Germinal center (tissue), 1 donor: ENCODE measurements at places on chromosomes 7 and 10.

DNA sequence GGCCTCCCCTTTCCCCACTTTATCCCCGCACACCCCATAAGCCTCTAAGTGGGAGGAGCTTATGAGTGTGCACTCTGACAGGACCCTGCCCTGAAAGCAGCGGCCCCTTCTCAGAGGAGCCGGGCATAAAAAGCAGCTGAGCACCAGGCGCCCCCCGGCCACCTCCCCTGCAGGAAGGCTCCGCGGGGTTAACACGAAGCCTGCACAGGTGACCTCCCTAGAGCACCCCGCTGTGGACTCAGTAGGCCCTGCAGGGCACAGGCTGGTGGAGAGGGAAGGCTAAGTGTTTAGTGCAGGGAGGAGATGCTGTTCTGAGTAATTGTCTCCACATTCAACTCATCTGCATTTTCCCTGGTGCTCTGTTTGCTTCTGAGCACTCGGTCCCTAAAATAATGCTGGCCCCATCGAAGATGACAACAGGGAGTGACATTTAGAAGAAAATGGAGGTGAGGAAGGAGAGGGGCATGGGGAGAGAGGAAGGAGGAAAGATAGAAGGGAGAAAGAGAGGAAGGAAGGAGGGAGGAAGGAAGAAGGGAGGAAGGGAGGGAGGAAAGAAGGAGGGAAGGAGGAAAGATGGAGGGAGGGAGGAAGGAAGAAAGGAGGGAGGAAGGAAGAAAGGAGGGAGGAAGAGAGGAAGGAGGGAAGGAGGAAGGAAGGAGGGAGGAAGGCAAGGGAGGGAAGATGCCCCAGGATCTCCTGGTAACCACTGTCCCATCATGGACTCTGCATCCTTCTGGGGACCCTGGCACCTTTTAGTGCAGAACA lies 25.4 kb upstream of the CNPY1 start:
- DNase-seq = no peak

DNA sequence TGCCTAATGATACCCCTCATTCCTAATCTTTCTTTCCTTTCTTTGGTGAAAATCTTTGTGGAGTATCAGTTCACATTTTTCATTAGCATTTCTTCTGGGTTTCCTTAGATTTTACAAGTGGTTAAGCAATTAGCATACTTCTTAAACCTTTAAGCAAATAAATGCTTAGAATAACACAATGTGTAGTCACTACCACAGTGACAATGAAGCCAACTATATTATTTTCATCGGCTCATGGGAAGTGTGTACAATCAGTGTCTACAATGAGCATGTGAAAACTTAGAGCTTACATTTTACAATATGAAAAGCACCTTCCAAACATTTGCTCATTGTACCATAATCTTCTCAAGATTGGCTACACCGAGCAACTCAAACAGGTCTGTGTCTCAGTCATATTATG lies 176.2 kb upstream of the PLXNA4 start:
- no peak for DNase-seq

GRCh38 chr7:142482891-142483658 lies 225.2 kb upstream of the PRSS58 start:
- peak; percentile 16 for DNase-seq

DNA sequence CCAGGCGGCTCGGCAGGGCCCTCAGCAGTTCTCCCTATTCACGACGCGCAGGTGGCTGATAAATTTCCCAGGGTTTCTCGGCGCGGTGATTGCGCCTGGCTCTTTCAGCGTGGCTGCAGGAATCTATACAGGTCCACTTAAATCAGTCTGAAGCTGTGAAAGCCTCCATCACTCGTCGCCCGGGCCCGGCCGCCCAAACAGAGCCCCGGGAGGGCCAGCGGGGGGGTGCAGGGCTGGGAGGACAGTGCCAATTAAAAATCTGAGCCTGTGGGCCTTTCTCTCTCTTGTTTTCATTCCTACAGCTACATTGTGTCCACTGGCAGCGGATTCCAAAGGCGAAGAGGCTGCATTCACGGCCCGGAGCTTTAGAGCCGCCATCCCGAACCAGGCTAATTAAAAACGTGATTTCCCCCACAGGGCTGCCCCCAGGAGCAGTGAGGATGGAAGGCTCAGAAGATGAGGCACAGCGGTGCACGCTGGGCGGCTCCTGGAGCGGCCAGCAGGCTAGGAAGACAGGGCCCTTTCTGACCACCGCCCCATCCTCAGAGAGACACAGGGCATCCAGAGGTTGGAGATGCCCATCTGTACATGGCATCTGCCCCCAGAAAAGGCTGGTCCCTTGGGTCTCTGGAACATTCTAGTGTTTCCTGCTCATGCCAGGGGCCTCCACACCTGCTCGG lies 100.7 kb downstream of the FAM53B start:
- DNase-seq = no peak

- DNase-seq = no peak
Observed at GRCh38 chr7:475425-475728, 44.3 kb downstream of the PDGFA start.

DNA sequence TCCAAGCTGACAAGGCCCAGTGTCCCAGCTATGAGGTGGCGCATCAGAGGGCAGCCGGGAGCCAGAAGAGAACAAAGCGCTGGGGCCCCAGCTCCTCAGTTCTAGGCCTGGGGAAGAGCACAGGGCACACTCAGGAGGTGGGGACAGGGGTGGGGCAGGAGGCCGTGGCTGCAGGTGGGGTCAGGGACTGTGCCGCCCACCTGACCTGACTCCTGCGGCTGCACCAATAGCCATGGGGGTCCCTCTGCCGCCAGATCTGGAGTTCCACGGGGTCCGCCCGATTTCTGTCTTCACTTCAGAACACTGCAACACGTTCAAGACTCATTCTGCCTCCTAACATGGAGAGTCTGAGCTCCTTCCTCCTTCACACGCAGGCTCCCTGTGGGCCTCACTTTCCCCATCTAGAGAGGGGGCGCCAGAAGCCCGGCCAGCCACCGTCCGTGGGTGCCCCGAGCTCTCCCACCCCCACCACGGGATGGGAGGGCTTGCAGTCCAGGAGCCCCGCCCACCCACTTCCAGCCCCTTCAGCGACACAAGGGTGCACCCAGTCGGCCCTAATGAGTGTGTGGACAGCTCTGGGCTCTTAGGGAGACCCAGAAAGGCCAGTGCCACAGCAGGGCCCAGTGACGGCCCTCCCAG lies 278.3 kb downstream of the MAD1L1 start:
- DNase-seq = no peak

- no peak for DNase-seq
Observed at GRCh38 chr10:127802531-127803095, 65.6 kb downstream of the FOXI2 start.

DNA sequence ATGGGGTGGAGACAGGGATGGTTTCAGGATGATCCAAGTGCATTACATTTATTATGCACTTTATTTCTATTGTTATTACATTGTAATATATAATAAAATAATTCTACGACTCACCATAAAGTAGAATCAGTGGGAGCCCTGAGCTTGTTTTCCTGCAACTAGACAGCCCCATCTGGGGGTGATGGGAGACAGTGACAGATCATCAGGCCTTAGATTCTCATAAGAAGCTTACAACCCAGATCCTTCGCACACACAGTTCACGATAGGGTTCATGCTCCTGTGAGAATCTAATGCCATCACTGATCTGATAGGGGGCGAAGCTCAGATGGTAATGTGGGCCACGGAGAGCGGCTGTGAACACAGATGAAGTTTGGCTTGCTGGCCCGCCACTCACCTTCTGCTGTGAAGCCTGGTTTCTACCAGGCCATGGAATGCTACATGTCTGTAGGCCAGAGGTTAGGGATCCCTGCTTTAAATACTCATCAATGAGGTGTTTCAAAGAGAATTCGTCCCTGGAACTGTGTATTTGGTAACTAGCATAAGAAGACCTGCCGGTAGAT lies 21.2 kb upstream of the PRKCQ start:
- DNase-seq = no peak

GRCh38 chr7:93006480-93007095 lies 111.2 kb downstream of the SAMD9 start:
- no peak for DNase-seq

DNA sequence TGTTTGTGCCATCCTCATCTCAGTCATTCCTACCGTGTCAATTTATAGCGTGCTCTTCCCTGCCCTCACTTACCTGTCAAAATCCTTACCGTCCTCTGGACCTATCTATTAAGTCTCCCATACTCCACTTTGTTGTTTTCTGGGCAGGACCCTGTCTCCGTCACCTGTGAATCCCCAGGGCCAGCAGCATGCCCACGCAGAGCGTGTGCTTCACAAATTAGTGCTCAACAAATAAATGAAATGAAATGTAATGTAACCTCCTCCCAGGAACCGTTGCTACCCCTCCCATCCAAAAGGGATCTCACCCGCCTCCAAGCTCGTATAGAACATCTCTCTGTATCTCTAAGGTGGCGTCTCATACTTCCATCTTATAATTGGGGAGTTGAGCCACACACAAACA lies 589.9 kb upstream of the MGMT start:
- DNase-seq = no peak

- DNase-seq = no peak
Observed at GRCh38 chr10:132394201-132394811, 2.7 kb upstream of the PWWP2B start.

- DNase-seq = no peak
Observed at GRCh38 chr10:45561952-45562351, 110.6 kb downstream of the ZFAND4 start.

DNA sequence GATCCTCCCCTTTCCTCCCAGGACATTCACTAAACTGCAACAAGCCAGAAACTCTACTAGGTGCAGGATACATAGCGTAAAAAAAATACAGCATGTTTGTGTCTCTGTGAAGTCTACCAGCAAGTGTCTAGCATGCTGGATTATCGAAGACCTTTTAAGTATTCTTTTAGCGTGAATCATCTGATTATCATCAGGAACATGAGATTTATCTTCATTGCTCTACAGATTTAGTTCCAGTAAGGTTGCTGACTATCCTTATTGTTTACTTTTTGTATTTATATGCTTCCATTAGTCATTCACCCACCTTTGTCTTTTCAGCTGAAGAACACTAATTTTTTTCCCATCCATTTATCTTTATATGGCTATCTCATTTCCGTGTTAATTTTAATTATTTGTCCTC lies 62.8 kb downstream of the PDZD8 start:
- DNase-seq = no peak

GRCh38 chr10:75971402-75972211 lies 540.2 kb downstream of the LRMDA start:
- no peak for DNase-seq

DNA sequence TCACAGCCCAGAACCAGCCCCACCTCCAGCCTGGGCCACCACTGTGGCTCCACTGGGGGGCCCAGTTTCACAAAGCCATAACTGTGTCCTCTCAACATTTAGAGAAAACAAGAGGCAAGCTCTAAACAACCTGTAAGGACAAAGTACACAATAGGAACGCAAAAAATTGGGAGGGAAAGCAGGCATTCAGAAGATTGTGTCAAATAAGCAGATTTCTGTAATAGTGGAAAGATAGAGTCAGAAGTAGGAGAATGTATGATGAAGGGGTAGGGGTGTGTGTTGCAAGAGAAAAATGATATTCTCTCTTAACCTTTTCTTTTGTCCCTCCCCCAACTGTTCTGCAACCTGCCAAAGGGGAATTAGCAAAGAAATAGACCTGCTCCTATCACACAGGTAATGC lies 449.9 kb upstream of the NPVF start:
- DNase-seq = no peak

DNA sequence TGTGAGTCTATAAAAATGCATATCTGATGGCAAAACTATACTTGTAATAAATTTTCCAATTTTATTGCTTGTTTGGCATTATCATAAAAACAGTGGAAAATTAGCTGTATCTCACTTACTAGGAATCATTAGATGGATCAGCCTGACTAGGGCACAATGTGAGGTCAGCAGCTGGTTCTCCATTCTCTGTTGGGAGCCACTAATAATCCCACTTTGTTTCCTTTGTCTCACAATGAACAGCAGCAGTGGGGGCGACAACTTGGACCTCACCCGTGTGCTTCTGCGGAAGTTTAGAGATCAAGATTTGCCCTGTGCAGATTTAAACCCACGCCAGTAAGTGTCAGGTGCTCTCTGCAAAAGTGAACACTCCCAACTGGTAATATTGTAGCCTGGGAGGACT lies 295.5 kb downstream of the ABCA13 start:
- DNase-seq = no peak

DNA sequence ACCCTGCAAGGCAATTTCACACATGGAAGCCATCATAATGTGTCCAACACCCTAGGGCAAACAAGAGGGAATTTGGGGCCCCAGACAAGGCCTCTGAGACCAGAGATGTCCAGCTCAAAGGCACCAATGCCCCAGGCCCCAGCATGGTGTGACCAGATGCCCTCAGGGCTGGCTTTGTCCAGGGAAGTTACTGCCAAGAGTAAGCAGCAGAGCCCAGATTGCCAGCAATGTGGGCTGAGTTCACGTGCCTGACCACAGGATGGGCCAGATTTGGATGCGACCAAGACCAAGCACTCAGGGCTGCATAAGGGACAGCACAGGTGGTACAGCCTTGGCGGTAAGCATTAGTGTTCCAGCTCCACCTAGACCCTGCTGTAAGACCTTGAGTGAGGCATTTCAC lies 12.7 kb downstream of the MYOF start:
- no peak for DNase-seq

DNA sequence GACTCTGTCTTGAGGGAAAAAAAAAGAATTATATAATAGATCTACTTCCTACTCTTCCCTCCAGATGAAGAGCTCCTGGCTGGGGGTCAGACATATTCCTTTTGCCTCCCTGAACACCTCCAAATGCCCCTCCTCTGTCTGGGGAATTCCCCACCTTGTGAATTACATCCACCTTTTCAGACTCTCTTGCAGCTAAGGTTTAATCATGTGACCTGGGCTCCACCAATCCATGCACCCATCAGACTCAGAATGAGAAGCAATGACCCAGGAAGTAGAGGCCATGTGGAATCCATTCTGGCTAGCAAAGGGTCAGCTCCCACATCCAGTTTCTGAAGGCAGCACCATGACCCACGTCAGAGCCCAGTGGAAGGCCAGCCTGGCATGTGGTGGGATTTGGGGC lies 93.6 kb upstream of the CUX1 start:
- no peak for DNase-seq

DNA sequence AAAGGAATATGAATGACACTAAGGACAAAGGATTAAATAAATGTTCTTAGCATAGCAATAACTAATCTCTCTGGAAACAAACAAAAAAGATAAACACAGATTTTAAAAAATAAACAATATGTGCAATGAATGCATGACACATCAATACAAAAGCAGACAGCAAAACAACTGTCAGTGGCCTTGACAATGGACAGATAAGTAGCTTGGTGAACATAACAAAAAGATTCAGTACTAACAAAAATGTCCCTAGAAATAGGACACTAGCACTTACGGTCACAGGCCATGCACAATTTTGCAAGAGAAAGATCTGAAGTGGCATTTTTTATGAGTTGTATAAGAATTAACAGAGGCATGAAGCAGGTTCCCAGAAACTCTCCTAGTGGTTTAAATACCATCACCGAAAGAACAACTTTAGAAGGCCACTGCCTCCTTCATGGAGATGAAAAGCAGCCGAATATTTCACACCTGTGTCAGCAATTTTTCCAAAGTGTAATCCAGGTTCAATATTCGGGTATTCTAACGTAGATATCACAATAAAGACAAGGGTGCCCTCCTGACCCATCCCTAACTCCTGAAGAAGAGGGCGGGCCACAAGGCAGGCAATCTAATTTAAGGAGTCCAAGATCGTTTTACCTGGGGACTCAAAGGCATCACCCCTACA lies 231.3 kb upstream of the MKLN1 start:
- no peak for DNase-seq
